HTR-8/SVneo (cell line): ENCODE measurements at places on chromosomes 4 and X.

DNA sequence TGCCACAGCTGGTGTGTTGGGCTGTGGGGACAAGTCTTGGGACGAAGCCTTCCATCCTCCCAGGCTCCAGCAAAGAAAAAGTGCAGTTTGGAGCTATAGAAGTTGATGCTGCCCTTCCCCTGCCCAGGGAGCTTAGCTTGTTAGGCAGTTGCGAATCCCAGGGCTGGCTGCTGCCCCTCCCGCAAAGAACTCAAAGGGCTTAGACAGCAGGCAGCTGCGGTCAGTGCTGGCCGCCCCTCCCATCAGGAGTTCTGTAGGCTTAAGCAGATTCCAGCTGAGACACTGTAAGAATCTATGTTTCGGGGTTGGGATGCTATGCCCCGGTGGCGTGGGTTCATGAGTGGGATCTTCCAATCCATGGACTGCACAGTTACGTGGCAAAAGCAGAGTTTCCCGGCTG lies 956.7 kb downstream of the GLUD2 start:
- no peak for DNase-seq

- no peak for DNase-seq
Observed at GRCh38 chr4:165386328-165386727, 7.5 kb downstream of the CPE start.

- DNase-seq: no peak
Observed at GRCh38 chrX:138875472-138875871, 164.0 kb upstream of the FGF13 start.

DNA sequence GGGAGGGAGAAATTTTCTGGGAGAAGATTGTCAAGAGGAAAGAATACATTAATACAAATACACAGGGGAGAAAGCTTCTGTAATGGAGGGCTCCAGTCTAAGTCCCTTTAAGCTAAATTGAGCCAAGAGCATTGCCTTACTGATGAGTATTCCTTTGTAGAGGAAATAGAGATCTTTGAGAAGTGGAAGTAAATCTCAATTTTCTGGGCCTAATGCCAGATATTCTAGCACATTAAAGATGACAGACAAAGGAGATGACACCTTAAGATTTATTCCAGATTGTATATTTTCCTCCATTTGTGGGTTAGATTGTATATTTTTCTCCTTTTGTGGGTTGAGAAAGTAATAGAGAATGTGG lies 28.5 kb upstream of the SMAD1 start:
- no peak for DNase-seq

DNA sequence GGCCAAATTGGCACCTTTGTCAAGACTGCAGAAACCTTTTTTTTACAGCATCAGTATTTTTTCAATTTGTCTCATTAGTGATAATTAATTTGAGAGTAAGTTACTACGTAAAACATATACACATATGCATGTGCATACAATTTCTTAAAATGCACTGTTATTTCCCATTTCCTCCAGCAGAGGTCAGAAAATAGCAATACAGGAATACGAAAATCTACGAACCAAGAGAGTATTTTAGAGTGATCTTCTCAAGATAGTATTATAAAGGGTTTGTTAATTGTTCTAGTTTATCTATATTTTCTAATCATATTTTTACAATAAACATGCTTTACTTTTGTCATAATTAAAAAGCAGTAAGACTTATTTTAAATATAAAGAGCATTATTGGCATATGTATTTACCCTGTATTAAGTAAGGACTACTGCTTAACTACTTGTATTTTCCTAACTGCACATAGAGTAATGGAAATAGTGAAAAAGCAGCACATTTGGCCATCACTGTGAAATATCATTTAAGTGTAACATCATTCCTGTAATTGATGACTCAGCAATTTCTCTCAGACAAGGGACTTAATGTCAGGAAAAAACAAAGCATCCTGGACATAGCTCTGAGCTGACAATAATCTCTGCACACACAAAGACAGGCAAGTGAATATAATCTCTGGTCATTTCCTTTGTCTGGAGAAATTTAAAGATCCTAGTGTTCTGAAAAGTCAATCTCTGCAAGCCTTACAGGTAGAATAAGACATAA lies 45.6 kb downstream of the MAOB start:
- DNase-seq: no peak

- no peak for DNase-seq
Observed at GRCh38 chrX:154513716-154514115, 2.3 kb downstream of the FAM3A start.

GRCh38 chr4:17397611-17398010 lies 114.3 kb downstream of the QDPR start:
- DNase-seq: no peak

DNA sequence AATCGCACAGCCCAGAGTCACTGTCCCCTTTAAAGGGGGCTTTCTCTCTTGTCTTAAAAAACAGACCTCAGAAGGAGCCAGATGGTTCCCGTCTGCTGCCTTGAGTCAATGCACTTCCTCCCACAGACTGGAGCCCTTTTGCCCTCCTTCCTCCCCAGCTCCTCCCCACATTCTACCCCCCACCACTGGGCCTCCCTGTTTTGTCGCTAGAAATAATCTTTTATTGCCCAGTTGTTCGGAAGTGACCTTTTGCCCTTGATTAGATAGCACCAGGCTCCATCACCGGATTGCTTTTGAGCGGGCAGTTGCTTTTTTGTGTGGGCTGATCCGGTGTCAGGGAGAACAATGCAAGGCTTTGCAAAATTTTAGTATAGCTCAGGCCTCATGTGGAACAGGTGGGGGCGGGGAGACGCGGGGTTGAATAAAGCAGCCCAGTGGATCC lies 47.7 kb downstream of the SPRY1 start:
- no peak for DNase-seq
